Femur (tissue), 1 donor: ENCODE measurements at places on chromosomes 2 and 18.

- DNase-seq, result no peak
Measured at GRCh38 chr2:28979576-28980366, 1.3 kb upstream of the TOGARAM2 start.

DNA sequence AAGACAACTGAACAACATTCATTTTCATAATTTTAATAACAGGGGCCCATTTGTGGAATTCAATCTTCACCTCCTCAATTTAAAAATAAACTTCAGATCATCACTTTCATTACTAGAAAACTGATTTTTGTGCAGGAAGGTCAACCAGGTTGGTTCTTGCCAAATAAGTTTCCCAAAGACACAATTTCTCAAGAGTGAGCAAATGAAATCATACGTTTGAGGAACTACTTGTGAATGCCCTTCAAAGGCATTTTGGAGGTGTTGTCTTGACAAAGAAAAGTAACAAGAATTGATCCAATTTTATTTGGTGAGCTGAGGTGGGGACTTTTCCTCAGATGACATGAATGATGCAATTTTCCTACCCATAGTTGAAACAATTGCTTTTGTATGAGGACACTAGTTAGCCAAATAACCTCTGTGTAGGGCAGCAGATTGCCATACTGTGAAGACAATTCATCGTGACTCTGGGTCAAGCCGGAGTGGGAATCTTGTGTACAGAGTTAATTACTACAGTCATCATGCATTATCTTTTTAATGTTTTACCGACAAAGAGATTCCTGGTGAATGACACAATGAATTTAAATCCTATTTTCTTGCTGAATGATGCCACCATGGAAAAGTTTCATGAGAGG is 121.8 kb downstream of the TGFA start:
- no peak for DNase-seq

DNA sequence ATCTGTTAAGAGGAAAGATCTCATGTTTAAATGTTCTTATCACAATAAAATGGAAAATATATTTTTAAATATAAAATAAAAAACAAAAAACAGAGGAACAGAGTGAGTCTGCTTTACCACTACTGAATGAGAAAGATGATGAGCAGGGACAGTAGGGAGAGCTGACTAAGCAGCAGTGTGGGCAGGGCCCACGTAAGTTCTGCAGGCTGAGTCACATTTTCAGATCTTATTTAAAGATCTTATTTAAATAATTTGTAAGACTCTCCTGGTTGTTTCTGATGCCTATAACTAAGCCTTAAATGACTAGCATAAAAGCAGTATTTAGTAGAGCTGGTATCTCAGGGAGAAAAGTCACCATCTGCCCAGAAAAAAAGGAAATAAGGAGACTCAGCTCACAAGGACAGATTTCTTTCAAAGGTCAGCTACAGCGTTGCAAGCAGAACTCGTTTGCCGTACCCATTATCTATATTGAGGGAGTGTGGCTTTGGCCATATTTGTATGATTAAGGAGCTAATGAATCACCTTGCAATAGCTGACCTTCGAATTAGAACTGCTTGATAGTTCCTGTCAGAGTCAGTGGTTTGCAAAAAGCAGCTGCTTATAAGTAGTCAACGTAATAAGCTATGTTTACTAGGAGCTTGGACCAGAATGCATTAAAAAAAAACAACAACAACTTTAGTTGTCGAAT is 322.1 kb upstream of the CHAC2 start:
- no peak for DNase-seq

GRCh38 chr18:3441290-3441689 is 8.7 kb upstream of the TGIF1 start:
- DNase-seq, result no peak

DNA sequence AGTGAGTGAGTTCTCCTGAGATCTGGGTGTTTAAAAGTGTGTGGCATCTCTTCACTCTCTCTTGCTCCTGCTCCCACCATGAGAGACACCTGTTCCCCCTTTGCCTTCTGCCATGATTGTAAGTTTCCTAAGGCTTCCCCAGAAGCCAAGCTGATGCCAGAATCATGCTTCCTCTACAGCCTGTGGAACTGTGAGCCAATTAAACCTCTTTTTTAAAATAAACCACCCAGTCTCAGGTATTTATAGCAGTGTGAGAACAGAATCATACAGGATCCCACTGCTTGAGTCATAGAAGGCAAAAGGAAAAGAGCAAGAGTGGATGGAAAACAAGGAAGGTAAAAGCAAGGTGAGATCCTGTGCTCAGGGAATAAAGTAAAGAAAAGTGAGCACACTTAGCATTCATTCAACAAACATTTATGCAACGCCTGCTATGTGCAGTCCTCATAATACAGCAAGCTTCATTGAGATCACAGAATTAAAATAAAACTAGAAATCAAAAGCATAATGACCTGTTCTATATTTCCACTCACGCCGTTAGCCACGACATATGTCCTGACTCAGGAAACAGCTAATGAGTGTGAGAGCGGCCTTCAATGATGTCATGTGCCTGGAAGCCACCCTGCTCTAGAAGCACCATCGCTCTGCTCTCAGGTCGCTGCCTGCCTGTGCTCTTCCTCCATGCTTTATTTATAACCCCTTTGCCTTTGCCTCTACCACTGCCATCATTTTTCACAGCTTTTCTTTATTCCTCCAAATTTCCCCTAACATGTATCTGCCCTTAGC is 11.3 kb upstream of the COPS8 start:
- no peak for DNase-seq

GRCh38 chr18:33987206-33987605 is 237.5 kb downstream of the NOL4 start:
- DNase-seq, result no peak

DNA sequence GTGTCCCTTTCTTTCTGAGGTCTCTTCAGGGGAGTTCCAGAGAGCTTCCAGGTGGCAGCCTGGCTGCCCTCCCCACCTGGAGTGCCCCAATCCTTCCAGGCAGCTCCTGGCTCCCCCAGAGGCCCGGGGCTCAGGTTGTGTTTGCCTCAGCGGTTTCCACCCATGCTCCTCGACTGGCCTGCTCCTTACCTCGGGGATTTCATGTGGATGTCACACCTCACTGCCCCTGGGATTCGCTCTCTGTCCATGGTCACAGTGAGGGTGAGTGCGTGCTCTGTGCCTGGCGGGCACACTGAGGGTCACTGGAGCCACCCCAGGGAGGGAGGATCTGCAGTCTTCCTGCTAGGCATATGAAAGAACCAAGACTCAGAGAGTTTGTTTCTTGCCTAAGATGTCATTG is 2.1 kb upstream of the TOGARAM2 start:
- DNase-seq, result no peak

GRCh38 chr2:240259201-240259923 is 118.9 kb upstream of the OTOS start:
- peak; percentile 59 for DNase-seq

DNA sequence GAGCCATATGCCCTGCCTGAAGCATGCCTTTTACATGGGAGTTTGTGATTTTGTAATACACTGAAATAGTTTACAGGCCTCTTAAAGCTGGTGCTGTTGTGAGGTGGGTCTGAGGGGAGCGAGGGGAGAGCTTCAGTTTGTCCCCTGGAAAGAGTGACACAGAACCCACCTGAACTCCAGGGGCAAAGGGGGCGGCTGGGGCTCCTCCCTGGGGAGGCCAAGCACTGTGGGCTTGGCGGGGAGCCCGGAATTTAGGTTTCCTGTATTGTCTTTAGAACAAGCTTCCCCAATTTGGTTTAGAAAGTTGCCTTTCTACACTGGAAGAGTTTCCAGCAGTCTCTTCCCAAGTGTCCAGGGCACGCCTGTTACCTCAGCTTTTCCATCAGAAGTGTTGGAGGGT is 75.7 kb downstream of the VAPA start:
- no peak for DNase-seq

- DNase-seq, result no peak
Measured at GRCh38 chr18:5429681-5430080, 114.1 kb downstream of the EPB41L3 start.

- no peak for DNase-seq
Measured at GRCh38 chr2:11387100-11387390, 42.6 kb upstream of the ROCK2 start.

DNA sequence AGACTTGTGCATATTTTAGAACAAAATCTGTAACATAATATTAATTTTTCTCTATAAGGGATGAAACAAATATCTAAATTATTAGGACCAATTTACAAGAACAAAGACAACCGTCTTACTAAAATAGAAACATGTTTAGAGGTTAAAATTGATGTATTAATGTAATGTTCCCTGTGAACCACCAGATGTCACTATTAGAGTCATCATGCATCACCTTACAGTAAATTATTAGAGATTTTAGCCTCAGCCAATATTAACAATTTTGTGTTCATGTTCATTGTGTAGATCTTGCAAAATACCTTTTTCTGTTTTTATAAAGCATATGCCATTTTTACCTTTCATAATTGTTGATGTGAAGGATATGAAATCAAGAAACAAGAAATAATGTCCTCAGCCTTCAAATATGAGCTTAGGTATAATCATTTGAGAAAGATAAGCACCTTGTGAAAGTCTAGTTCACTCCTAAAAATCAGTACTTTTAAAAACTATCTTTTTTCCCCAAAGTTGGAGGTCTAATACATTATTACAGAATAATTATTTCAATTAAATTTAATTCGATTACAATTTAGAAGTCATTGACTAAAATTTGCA is 344.3 kb upstream of the KCNH7 start:
- DNase-seq, result no peak

DNA sequence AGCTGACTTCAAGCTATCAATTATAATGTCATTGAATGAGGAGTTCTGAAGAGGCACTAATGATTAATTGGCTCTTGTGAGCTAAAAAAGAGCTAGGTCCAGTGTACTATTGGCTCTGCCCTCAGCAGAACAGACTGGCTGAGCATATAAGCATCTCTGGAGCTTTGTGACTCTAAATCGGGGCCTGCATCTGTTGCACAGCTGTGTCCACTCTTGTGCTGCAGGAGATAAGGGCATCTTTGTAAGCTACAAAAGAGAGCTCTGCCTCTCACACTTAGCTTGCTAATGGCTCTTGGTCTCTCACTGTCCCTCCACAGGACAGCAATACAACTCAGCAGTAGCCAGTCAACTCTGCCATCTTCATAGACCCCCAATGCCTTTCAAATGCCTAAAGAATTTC is 61.5 kb upstream of the L3MBTL4 start:
- no peak for DNase-seq

DNA sequence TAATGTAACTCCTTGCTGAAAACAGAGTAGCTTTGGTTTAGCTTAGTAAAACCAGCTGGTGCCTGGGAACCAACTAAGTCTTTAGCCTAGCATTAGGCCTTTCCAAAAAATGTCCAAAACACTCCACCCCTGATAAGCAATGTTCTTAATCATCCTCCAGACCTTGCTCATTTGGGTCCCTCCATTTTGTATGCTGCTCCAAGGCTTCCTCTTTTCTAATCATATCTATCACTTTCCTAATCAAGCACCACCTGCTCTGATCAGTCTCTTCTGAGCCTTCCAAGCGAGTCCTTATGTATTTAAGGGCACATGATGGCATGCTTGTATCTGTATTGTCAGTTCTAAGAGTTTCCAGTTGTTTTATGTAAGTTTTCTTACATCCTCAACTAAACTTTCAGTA is 23.6 kb downstream of the THADA start:
- DNase-seq, result no peak

DNA sequence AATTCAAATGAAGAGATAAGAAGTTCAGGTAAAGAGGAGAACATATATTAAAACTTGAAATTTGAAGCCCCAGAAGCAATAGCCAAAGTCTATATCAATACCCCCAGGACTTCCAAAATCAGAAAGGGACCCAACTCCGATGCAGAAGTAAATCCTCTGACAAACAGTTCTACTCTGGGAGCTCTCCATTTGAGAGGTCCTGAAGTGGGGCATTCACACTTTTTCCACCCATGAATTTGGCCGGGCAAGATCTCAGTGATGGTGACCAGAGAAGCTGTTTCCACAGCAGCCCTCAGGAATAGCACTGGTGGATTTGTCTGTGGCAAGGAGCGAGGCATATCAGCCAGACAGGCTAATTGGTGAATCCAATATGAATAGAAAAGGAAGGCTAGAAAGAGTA is 313.6 kb upstream of the MC4R start:
- no peak for DNase-seq

- DNase-seq, result no peak
Measured at GRCh38 chr18:379681-380330, 112.0 kb upstream of the THOC1 start.

DNA sequence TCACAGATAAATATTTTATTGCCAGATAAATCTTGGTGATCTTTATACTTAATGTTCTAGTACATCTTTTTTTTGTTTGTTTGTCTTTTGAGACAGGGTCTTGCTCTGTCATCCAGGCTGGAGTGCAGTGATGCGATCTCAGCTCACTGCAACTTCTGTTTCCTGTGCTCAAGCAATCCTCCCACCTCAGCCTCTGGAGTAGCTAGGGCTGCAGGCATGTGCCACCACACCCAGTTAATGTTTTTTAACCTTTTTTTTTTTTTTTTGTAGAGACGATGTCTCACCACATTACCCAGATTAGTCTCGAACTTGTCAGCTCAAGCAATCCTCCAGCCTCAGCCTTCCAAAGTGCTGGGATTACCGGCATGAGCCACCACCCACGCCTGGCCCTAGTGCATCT is 9.1 kb upstream of the C1GALT1C1L start:
- no peak for DNase-seq

- no peak for DNase-seq
Measured at GRCh38 chr2:32363597-32363996, 6.8 kb downstream of the BIRC6 start.

DNA sequence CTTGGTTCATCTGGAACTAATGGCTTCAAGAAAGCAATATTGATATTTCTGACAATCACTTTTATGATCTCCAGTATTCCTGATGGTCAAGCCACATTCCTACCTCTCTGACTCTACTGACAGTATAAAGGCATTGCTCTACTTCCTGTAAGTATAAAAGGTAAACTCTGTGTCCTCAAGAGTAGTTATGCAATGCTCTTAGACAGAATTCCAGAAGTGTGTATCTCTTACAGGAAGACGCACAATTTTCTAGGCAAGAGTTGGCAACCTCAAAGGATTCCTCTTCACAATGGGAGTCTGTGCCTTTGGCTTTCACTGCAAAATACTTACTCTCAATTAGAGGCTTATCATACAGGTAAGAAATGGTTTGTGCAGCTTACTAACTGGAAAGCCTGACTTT is 100.1 kb downstream of the THADA start:
- no peak for DNase-seq

- peak; percentile 77 for DNase-seq
Measured at GRCh38 chr2:6917071-6917760, at the start of gene RNF144A. TSS of gene RNF144A (plus strand) at chr2:6917412. CDS start at chr2:6996927, 79,515 bp downstream.

DNA sequence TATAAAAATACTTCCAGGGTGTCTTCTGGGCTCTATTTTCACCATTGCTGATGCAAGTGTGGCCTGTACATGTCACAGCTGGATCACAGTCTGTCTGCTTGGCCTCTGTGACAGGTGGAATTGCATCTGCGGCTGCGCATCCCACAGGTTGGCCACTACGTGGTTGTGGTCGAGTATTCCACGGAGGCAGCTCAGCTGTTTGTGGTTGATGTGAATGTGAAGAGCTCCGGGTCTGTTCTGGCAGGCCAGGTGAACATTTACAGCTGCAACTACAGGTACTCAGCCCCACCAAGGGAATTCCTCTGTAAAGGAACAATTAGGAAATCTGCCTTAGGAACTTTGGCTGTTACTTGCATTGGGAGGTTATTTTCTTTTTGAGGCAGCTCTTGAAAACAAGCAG is 144.5 kb downstream of the LAMA3 start:
- DNase-seq, result no peak

- no peak for DNase-seq
Measured at GRCh38 chr2:199348871-199349270, 108.9 kb downstream of the SATB2 start.
